ENCODE measurements at places on chromosomes 6 and 20.

GRCh38 chr6:57221936-57222742 lies at the start of gene RAB23:
RAB23 (minus strand) TSS chr6:57222307; CDS start chr6:57210380, 11,927 bp downstream.
- peak; percentile 55 for DNase-seq

DNA sequence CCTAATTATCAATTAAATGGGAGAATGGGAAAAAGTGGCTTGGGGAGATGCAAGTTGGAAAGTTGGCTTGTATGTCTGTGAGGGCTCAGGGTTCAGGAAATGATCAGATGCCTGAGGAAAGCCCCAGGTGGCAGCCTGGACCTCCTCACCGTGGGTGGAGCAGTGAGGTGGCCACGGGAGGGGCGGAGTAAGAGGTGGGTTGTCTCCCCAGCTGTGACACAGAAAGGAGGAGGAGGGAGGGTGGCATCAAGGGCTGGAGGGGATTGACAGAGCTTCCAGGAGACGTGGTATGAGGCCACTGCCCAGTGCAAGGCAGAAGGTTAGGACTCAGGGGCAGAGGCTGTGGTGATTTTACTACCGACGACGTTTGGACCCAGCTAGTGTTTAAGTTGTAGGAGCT lies 672.2 kb downstream of the PRKN start:
- no peak for DNase-seq

GRCh38 chr6:112252571-112253497 lies 1.5 kb downstream of the LAMA4 start:
- DNase-seq, result no peak

- no peak for DNase-seq
Measured at GRCh38 chr6:133404151-133404550, 163.0 kb downstream of the EYA4 start.

GRCh38 chr20:51315390-51315789 lies 227.1 kb downstream of the NFATC2 start:
- DNase-seq, result no peak

DNA sequence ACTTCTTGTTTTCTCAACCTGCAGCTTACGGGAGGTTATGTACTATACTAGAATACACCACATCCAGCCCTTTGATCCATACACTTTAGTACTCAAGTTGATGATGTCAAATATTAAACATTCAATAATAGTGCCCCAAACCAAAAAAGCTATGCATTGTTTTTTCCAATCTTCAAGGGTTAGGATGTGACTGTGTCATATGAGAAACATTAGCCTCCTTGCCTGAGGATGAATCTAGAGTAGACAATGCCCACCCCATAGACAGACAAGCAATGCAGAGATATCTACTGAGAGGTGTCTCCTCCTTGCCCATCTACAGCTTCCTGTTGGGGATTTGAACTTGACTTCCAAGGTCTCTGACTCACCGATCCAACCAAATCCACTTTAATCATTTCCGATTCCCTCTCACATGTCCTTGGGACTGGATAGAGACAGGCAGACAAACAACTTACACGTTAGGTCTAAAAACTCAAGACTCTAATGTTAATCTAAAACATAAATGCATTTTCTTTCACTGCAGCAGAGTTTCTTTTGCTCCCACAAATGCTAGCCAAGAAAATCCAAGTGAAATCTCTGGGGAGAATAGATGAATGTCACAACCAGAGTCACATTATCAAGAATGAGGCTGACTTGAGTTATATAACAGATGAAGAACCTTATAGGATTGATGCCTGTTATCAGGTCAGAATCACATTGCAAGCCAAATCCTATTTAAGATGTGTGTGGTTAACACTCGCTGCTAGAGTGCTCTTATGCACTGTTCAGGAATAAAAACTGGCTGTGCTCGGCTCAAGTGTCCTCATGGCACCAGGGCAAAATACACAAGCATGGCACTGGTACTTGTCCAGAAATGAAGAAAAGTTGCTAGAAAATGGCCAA lies 75.5 kb upstream of the TNFAIP3 start:
- DNase-seq, result no peak

DNA sequence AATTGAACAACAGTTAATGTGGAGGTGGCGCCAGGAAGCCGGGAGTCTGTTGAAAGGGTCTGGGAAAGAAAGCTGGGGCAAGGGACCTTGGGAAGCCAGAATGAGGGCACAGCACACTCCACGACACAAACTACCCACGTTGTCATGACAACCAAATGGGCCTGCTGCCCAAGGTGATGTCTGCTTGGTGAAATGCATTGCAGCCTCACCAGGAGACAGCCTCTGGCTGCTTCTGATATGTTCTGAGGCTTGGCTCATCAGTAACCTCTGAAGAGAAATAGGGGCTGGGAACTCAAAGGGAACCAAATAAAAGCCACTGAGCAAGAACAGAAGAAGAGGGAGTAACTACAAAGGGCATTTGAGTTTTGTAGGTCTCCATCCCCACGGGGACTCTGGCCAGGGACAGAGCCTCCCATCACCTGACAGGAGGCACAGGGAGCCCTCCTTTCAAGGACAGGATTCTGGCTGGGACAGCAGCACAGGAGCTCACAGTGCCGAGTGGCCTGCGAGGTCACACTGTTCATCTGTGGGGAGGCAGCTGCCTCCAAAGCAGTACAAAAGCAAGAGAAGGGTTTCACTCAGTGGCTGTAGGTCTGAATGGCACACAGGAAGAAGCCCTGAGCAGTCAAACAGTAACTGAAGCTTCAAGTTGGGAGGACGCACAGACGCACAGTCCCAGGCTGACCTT lies 44.6 kb upstream of the KCNK16 start:
- DNase-seq, result no peak
